ENCODE measurements at places on chromosomes 5 and 9.

DNA sequence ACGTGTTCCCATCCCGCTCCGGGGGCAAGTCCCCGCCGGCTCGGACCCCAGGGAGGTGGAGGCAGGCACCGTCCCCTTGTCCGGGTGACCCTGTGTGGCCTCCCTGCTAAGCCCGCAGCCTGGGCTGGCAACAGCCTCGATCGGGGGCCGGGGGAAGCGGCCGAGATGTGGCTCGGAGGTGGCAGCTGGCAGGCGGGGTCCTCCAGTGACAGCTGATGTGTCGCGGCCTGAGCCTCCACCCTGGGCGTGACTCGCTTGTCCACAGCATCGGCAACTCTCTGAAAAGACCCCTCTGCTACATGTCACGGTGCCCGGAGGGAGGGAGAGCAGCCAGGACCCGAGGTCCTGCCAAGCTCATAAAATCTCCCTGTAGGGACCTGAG lies 124.8 kb upstream of the IRX4 start:
- no peak for DNase-seq

DNA sequence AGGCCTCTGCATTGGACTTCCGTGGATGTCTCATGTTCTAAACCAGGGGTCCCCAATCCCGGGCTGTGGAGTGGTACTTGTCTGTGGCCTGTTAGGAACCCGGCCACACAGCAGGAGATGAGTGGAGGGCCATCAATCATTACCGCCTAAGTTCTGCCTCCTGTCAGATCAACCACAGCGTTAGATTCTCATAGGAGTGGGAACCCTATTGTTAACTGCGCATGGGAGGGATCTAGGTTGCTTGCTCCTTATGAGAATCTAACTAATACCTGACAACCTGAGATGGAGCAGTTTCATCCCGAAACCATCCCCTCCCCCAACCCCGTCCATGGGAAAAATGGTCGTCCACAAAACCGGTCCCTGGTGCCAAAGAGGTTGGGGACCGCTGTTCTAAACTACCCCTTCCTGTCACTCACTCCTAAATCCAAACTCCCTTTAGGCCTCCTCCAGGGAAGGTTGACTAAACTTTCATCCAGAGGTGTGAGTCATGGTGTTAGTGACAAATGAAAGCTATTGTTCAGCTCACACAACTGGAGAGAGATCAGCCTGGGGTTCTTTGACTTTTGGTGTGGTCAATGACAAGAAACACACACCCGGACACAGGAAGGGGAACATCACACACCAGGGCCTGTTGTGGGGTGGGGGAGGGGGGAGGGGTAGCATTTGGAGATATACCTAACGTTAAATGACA lies 9.5 kb downstream of the KCNV2 start:
- no peak for DNase-seq

- no peak for DNase-seq
Observed at GRCh38 chr9:91163773-91164471, 197.8 kb downstream of the AUH start.

DNA sequence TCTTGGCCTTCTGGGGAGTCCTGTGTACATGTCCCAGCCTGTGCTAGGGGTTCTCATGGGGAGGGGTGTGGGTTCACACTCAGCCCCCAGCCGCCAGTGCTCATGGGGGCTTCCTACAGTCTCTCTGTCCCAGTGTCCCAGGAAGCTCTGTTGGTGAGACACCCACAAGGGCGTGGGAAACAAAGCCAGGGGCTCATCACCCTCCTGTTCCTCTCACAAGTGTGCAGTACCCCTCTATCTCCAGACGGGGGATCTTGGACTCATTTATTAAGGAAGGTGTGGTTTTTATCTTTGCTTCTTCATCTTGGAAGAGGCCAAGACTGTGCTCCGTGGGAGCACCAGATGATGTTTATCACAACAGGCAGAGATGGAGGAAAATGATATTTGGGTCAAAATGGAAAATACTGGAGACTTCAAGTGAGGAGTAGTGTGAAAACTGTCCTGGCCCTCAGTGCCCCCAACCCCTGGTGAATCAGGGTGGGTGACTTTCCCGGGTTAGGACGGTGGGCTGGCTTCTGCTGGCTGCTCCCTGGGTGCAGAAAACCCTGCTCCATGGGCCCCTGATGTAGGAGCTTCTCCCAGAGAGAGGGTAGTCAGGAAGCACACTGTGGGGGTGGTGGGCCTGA lies 15.2 kb downstream of the TMEM171 start:
- no peak for DNase-seq

DNA sequence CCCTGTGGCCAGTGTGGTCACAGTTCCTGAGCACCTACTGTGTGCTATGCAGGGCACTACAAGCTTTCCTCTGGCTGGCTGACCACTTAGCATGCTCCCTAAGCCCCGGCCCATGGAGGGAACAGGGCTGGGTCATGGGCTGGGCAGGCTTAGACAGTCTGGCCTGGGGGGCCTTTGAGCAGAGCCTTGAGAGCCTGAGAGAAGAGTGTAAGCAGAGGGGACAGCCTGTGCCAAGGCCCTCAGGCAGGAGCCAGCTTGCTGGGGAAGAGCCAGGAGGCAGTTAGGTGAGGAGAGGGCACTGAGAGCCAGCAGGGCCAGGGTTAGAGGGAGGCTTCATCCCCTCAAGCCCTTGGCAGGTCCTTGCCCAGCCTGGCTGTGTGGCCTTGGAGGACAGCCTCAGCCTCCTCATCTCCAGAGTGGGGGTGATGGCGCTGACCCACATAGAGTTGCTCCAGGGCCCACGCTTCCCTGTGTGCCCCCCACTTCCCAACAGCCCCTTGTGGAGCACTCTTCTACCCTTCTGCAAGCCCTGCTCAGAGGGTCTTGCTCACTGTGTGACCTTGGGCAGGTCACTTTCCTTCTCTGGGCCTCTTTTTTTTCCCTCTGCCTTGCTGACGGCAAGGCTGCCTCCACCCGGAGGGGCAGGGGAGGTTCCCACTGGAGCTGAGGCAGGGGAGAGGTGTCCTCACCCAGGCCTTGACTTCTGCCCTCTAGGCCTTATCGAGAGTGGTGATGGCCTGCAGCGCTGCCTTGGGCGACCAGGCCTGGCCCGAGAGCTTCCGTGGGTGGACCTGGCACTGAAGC lies 107.1 kb downstream of the PHF2 start:
- no peak for DNase-seq

GRCh38 chr5:95975703-95976102 lies 14.1 kb upstream of the ELL2 start:
- DNase-seq, result no peak

DNA sequence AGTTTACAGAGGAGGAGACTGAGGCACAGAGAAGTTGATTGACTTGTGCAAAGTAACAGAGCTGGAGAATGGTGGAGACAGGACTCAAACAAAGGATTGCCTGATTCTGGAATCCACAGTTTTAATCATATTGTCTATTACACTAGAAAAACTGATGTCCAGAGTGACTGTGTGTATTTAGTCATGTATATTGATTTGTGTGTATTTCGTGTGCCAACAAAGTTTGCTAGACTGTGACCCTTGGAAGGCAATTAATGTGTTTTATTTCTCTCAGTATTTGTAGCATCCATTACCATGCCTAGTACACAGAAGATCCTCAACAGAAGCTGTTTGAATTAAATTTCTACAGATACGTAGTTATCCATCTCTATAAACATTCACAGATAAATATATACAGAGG lies 5.5 kb upstream of the JADE2 start:
- no peak for DNase-seq

DNA sequence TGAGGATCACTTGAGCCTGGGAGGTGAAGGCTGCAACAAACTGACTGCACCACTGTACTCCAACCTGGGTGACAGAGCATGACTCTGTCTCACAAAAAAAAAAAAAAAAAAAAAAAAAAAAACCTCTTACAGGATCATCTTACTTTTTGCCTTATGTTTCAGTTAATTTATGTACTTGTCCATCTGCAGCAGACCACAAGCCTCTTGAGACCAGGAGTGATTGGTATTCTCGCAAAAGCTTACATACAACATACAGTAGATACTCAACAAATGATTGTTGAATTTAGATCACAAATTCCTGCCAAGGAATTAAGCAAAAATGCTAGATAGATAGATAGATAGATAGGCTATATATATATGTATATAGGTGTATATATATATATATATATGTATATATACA lies 12.4 kb downstream of the CEMIP2 start:
- no peak for DNase-seq

DNA sequence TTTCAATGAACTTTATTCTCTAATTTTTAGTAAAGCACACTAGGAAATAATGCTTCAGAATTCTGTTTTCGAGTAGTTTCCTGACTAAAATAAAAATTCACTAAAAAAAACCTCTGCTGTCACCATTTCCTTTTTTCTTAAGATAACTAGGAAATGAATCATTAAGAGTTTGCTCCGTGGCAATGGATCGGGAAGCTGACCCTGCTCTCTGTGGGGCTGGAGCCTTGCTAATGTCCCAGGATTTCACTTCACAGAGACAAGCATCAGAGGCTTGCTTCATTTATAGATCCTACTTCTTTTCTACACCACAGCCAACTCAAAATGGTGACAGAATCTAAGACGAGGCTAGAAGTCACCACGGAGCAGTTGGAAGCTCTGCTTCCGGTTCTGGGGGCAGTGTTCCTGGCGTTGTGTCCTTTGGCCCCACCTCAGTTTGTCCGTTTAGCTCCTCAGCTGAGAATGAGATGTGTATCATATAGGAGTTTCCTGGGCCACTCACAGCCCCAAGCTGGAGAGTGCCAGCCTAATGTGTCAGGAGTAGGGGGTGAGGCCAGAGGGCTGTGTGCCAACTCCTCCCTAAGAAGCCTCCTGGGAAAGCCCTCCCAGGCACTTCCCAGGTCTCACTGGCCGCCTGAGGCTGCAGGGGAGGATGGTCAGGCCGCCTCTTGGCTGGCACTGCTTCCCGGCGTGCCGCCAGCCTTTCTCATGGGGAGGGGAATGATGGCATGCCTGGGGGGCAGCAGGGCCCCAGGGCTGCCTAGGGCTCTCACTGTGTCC lies 19.6 kb downstream of the TENT4A start:
- peak; percentile 46 for DNase-seq

DNA sequence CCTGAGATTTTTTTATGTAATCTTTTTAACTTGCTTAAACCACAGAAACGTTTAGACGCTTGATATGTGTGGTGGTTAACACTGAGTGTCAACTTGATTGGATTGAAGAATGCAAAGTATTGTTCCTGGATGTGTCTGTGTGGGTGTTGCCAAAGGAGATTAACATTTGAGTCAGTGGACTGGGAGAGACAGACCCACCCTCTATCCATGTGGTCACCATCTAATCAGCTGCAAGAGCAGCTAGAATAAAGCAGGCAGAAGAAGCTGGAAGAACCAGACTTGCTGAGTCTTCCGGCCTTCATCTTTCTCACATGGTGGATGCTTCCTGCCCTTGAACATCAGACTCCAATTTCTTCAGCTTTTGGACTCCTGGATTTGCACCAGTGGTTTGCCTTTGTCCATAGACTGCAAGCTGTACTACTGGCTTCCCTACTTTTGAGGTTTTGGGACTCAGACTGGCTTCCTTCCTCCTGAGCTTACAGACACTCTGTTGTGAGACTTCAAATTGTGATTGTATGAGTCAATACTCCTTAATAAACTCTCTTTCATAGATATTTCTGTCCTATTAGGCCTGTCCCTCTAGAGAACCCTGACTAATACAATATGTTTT lies 816.0 kb upstream of the CDH9 start:
- no peak for DNase-seq

- no peak for DNase-seq
Observed at GRCh38 chr5:157864067-157864466, 5.1 kb upstream of the CLINT1 start.

DNA sequence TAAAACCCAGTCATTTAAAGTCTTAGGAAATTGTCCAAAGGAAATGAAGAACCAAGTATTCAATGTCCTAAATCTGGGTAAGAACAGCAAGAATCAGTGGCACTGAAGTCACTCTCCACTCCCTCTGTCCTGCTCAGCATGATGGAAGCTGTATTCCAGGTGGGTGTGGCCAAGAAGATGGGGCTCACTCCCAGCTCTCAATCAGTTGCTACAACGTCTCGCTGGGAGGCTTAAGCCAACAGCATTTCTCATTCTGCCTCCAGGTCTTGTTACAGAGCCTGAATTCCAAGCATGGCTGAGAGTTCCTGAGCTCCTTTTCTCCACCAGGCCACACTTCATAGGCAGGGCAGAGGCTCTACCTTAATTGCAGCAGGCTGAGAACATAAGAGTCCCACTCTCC lies 41.2 kb upstream of the TRIO start:
- DNase-seq, result no peak

- no peak for DNase-seq
Observed at GRCh38 chr5:122126177-122126755, 3.1 kb upstream of the ZNF474 start.

- no peak for DNase-seq
Observed at GRCh38 chr9:89528540-89528939, 30.6 kb upstream of the SEMA4D start.

- DNase-seq, result no peak
Observed at GRCh38 chr5:137024044-137024443, 475.1 kb downstream of the SPOCK1 start.

DNA sequence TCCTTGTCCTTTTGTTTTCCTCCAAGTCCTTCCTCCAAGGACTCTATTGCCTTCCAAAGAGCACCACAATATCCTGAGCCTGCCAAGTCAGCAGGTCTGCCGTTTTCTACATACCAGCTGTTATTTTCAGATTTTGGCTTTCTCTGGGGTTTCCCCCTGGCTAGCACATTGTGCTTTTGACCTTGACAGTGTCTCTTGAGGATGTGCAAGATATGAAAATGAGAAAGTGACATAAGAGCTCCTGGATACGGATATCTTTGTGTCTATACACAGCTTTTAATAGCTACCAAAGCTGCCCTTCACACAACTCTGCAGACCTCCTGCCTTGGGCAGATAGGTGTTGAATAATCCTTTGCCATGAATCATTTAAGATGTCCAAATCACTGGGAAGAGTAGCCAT lies 67.0 kb downstream of the HAPLN1 start:
- DNase-seq, result no peak

DNA sequence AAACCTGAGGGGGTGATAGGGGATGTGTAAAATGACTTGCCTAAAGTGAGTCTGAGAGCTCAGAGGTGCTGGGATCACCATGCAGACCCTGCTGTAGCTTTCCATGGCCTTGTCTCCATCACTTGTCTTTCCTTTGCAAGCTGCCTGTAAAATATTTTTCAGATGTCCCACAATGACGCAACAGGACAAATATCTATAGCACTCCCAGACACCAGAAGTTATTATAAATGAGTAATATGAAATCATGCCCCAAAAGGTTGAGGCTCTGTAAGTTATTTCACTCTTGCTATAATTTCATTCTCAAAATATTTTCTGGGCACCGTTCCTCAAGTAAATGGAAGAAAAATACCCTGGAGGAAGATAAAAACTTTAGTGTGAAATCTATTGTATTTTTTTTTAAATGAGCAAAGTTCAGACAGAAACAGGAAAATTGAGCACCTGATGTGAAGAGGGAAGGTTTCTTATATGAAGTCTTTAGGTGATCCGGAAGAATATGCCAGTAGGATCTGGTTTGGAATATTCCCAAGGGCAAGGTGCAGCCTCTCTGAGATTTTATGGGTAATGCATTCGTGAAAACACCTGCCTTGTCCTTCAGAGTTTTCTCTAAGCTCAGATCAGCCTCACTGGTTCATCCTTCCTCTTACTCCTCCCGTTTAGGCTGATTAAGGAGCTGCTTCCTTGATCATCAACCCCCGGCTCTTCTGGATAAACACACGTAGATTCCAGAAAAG lies 138.3 kb upstream of the DMAC1 start:
- no peak for DNase-seq

Measured in hypothalamus (tissue), 51 donors.